Stimulated activated CD8-positive, alpha-beta memory T cell treated with anti-CD3 and anti-CD28 coated beads, Interleukin-15, amount 100 ng/mL, for 24 hours (primary cell): ENCODE measurements at places on chromosomes 11 and 22.

GRCh38 chr11:86395061-86395551, 20.4 kb downstream of the CCDC81 start:
- DNase-seq: no peak

DNA sequence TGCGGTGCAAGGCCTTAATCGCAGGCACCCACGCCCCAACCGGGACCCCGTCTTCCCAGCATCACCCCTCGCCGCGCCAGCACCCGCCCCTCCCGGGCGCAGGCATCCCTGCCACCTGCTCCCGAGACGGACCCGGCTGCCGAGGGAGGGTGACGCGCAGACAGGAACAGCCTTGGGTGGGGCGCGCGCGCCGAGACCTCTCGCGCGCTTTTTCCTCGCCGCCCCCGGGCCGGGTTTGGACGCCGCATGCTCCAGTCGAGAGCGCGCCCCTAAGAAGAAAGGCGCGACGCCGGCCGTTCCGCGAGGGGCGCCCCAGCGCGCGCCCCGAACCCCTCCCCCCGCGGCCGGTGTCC, 504 bp downstream of the CFL1 start:
- no peak for DNase-seq

DNA sequence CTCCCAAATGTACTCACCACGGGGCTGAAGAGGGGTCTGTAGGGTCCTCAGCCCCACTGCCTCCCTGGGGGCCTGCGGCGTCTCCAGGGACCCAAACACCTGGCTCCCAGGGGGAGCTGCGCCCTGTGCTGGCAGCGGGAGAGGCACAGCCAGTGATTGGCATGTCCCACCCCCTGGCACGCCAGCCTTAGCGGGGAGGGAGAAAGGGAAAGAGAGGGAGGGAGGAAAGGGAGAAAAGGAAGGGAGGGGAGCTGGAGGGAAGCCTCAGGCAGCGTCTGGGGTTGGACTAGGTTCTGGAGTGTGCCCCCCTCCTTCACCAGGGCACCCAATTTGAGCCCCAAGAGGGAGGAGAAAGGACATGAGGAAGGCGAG, at the start of gene CHRM1:
TSS of gene CHRM1 (minus strand) at position 163 of the 372 bp plus-strand sequence. CDS start 10,263 bp downstream, outside the sequence.
- no peak for DNase-seq

DNA sequence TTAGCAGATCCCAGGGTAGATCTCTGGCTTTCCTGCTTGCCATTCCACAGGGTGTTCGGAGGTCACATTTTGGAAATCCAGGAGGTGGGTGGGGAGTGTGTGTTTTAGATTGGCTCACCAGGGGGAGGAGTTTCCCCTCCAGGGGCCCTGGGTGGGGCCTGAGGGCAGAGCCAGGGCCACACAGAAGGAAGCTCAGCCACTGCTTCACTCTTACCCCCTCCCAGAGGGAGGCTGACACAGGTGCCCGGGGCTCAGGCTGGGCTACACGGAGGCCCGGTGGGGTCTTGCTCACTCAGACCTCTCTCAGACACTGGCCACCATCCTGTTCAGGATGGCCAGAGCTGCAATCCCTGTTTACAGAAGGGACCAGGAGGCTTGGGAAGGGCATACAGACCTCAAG, 2.5 kb downstream of the WNT7B start:
- DNase-seq: no peak

- DNase-seq: no peak
Measured at GRCh38 chr22:21940521-21940920, 12.1 kb downstream of the PPM1F start.

GRCh38 chr22:27224485-27225374, 567.3 kb downstream of the MIAT start:
- no peak for DNase-seq

- no peak for DNase-seq
Measured at GRCh38 chr11:27720277-27720830, 20.1 kb upstream of the BDNF start.

DNA sequence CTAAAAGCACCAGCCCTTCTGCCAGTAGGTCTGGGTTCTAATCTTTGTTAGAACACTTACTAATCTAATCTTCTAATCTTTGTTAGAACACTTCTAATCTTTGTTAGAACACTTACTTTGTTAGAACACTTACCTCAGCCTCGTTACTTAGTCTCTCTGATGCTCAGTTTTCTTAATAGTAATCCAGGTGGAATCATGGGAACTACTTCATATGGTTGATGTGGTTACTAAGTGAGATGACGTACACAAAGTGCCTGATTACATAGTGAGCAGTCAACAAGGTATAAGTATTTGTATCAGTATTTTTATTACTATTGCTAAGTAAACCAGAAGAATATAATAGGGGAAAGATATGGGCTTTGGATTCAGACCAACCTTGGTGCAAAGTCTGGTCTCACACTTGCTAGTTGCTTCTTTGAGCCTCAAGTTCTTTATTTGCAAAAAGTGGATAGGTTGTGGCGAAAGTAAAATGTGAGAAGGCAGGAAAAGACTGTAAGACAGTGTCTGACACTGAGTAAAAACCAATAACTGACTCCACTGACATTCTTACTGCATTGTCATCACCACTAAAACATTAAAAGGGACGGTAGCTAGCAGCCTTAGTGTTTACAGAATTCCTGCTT, 83.7 kb downstream of the TRAF6 start:
- no peak for DNase-seq

- DNase-seq: no peak
Measured at GRCh38 chr11:95255251-95256145, 24.5 kb upstream of the SESN3 start.

GRCh38 chr11:1109918-1110705, 35.4 kb downstream of the MUC2 start:
- DNase-seq: no peak

- no peak for DNase-seq
Measured at GRCh38 chr11:103729617-103730016, 306.8 kb upstream of the DDI1 start.

DNA sequence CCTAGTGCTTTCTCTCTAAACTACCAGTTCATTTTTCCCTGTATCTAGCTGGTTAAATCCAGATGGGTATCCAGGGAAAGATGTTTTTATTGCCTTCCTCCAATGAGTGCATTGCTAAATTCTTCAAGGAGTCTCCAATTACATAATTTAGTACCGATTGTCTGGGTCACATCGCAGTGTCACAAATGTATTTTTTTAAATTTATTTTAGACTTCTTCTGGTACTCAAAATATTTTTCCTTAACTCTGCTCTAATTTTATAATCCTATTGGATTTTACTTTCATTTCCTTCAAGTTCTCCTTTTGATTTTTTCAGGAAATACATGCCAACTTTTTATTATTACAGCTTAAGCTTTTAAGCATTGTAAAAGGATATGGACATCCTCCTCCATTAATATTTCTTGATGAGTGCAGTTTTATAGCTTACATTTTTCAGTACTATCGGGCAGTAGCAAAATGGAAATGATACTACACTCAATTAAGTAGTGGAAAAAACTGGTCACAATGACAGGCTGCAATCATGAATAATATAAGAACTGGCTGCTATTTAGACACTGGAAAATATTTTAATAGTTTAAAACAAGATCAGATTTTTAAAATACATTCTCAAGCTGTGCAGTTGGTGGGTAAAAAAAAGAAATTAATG, 20.3 kb downstream of the BBOX1 start:
- no peak for DNase-seq

GRCh38 chr11:58591659-58592058, 12.8 kb downstream of the ZFP91 start:
- no peak for DNase-seq

DNA sequence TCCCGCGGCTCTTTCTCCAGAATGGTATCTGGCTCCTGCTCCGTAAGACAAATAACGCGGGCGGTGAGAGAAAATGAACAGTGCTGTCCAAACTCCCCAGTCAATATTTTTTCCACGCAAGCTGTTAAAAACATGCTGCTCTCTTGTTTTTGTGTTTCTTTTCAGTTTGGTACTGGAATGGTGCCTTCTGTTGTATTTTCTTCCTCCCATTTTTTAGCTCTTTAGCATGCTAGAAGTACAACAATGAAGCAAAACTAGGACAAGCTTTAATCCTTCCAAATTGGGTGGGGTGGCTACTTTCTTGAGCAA, 599 bp upstream of the PPP2R1B start:
- DNase-seq: no peak

DNA sequence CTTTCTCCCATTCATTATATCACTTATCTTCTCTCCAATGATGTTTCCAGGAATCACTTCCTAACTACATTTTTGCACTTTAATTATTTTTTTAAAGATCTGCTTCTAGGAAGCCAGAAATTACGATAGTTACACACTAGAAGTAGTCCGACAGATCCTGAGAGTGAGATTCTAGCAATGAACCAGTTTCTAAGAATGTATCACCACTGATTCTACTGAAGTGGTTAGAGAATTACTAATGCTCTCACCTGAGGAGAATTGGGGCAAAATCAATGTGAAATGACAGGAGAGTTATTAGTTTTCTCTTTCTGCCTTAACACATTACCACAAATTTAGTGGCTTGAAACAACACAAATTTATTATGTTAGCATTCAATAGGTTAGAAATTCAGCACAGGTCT, 241.2 kb downstream of the CASP12 start:
- DNase-seq: no peak

DNA sequence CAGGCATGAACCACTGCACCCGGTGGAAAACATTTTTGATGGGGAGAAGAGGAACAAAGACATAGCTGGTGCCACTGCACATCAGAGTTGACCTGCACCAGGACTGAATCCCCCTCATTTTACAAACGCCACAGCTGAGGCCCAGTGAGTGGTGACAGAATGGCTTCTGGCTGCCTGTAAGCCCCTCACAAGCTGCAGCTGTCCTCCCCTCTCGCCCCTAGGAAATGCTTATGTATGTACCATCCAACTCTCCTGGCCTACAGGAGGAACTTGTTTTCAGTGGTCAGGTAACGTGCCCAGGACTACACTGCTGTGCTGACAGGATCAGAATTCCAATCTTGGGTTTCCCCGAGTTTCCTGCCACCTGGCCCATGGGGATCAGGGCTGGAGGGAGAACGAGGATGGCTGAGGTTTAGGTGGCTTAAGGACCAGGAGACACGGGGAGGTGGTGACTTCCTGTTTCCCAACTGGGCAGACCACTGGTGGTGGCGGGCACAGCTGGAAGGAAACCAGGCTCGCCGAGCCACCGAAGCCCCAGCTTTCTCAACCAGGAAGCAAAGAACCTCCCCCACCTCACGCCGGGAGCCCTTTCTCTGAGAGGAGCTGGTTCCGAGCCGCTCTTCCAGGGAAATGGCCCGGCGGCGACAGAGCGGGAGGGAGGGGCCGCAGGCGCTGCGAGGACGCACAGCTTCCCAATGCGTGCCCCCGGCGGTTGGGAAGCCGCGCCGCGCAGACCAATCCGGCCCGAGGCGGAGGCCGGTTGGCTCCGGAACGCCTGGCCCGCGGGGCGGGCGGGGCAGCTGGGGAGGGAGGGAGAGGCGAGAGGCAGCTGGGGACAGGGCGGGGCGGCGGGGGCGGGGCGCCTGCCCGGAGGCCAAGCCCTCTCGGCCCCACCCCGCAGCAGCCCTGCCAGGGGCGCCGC, 1.0 kb upstream of the LRFN4 start:
- DNase-seq: peak; percentile 70

DNA sequence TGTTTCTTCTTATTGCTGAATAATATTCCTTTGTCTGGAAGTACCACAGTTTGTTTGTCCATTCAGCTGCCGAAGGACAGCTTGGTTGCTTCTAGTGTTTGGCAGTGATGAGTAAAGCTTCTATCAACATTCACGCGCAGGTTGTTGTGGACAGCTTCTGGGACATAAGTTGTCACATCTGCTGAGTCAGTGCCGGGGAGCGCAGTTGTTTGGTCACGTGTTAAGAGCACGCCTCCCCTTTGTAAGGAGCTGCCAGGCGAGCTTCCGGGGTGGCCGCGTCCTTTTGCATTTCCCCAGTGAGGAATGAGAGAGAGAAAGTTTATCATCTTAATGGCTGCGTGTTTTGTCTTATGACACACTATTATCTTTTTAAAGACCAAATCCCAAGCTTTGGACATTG, 30.3 kb downstream of the SAMM50 start:
- no peak for DNase-seq

DNA sequence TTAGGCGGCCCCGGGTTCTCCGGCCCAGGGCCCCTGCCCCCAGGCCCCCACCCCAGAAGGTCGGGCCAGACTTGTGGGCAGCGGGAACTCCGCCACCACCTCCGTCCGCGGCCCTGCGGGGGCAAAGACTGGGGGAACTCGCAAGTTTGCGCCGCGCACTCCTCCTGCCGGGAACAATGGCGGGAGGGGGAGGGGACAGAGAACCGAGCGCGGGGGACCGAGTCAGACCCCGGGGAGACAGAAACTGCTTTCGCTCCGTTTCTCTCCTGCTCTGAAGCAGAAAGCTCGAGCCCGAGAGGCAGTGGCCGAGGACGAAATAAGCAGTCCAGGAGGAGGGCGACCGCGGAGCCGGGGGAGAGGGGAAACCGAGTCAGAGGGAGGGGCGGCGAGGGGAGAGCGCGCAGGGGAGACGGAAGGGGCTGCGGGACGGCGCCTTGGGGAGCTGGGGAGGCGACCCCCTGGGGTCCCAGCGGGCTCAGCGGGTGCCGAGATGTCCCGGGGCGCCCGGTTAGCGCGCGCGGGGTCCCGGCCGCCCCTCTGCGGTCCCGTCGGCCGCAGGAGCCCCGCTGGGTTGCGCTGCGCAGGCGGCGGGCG, 555 bp downstream of the TP53I11 start:
- DNase-seq: no peak

DNA sequence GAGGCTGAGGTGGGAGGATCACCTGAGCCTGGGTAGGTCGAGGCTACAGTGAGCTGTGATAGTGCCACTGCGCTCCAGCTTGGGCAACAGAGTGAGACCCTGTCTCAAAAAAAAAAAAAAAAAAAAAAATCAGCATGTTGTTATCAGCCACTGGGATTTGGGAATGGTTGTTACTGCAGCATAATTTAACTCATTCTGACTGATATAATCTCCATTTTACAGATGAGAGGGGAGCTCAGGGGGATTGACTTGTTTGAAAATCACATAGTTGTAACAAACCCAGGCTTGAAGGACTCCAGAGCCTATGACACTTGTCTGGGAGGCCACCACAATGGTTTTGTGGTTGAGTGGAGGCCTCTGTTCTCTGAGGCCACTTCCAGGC, 3.0 kb upstream of the SEPTIN3 start:
- no peak for DNase-seq

DNA sequence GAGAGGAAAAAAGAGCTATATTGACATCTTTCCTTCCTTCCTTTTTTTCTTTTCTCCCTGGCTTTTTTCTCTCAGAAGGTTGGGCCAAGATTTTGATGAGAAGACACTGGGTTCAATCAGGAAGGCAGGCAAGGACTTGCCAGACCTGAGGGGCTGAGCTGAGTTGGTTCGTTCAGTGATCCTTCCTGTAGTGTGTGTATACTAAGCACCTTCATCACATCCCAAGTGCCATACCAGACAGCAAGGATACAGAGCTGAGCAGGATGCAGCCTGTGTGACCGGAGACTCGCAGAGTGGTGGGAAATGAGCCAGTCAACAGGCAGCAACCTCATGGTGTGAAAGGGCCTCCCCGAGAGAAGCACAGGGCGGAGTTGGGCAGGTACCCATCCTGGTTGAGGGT, 95.5 kb downstream of the SPON1 start:
- DNase-seq: no peak
